Head of caudate nucleus (tissue), 42 donors: ENCODE measurements at places on chromosomes 11 and 22.
A peak's percentile ranks its signal among the peaks of the same experiment; 100 is the strongest.

DNA sequence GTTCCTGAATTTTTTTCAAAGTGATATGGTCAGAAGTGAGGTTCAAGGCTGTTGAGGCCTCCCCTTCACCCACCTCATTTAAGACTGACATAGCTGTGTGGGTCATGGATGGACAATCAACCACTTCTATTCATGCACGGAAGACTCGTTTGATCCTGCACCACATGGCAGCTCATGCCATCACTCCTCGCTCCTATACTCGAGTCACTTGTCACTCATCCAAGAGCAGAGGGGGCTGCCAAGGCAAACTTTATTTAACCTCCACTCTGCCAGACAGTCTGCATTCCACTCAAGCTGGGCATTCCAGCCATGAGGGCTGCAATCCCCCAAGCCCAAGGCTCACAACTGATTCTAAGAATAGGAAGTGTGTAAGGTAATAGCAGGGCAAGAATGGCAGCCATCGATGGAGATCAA lies 34.1 kb downstream of the SNX19 start:
- no peak for DNase-seq

- DNase-seq = peak; percentile 82
Measured at GRCh38 chr11:75668451-75669297, at the start of gene MAP6. MAP6 (minus strand) TSS chr11:75669038; CDS start chr11:75668369, 669 bp downstream.

DNA sequence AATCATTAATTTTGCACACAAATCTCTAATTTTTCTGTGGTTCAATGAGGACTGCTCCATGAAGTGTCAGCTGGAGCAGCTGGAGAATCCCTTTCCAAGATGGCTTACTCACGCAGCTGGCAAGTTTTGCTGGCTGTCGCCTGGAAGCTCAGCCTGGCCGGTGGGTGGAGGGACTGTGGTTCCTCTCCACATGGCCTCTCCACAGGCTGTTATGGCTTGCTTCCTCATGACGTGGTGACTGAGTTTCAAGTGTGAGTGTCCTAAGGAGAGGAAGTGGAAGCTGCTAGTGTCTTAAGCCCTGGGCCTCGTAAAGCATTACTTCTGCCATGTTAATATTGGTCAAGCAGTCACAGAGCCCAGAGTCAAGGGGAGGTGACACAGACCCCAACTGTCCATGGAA lies 14.0 kb upstream of the NRIP3 start:
- DNase-seq = peak; percentile 50

- DNase-seq = no peak
Measured at GRCh38 chr11:58142761-58143160, 17.4 kb upstream of the OR9I1 start.

DNA sequence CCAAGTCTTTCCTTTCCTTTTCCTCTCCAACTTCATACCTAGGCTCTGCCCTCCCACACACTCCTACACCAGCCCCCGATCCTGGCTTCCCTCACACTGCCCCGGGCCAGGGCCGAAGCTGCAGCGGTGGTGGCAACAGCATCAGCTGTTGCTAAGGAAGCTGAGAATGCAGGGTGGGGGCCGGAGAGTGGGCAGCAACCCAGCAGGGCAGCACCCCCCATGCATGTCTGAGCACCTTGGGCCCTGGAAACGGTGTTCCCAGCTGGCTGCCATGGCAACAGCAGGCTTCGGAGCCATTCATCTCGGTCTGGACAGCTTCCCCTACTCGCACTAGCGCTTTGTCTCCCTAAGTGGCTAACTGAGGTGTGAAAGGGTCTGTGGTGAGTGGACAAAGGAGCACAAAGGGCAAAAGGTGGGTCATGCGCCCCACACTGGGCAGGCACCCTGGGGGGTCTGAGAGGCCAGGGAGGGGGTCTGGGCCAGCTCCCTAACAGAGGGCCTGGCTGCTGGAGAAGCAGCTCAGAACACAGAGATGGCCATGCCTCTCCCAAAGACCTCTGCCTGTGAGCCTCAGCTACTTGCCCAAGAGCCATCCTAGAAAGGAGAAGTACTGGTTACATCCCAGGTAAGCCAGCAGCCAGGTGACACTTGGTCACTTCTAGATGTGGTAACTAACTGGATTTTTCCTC lies 42.1 kb upstream of the JAM3 start:
- no peak for DNase-seq

DNA sequence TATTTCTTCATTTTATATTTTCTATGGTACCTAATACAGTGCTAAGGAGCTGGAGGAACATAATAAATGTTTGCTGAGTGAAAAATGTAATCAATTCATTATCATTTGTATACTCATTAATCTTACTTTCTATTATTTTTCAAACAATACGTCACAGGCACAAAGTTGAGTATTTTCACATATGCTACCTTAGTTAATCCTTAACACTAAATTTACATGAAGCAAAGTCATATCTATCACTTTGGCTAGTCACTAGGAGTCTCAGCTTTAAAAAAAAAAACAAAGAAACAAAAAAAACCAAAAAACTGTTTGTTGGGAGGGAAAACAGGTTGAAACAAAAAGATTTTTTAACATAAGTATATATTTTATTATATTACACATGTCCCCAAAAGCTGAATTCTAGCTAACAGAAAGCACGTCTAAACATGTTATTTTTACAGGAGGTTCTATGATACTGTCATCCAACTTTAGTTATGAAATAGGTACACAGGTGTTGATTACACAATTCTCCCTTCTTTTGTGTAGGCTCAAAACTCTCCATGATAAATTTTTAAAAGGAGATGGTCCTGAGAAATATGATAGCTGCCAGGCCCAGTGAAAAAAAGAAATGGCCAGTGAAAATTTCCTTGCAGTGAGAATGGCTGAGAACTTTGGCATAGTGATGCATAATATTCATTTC lies 14.3 kb downstream of the HPS5 start:
- no peak for DNase-seq

GRCh38 chr22:28710576-28711191 lies 30.9 kb downstream of the CHEK2 start:
- DNase-seq = no peak

DNA sequence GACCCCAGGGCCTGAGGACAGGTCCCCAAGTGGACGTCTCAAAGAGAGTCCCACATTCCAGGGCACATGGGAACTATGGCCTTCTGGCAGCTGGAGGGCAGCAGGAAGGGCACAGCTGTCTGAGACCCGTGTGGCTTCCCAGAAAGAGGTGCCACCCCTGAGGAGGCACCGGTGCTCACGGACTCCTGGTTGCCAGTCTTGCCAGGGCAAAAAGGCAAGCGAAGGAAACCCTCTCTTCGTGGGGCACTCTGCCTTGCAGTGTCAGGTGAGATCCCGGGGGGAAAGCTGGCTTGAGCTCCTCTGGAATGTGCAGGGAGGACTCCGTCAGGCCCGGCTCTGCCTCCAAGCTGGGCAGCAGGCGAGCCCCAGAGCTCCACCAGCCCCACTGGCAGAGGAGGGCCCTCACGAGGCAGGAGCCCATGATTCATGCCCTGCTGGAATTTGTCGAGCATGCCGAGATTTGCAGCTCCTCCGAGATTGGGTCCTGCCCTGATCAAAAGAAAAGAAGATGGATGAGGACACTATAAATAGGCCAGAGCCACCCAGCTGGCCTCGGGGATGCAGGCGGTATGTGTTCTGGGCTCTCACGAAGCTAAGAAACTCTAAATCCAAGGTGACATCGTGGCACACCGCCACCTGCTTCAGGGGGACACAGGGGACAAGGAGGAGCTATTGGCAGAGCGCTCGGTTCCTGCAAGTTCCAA lies 9.9 kb upstream of the CELSR1 start:
- DNase-seq = no peak

GRCh38 chr11:1830322-1831223 lies 4.2 kb upstream of the SYT8 start:
- DNase-seq = no peak

DNA sequence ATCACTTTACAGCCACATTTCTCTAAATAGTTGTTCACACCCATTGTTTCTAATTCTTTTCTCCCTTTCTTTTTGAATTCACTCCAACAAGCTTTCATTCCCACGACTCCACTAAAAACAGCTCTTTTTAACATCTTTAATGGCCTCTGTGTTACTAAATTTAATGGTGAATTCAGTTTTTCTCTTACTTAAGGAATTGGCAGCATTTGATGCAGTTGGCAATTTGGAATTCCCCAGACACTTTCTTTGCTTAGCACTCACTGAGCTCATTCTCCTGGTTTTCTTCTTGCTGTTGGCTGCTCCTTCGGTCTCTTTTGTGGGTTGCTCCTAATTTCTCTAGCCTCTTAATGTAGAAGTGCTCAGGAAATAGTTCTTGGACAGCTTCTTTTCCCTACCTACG lies 40.5 kb upstream of the OR9Q1 start:
- DNase-seq = no peak

- no peak for DNase-seq
Measured at GRCh38 chr22:48182031-48182430, 1419.6 kb downstream of the TBC1D22A start.

GRCh38 chr11:11866203-11866602 lies 24.4 kb downstream of the USP47 start:
- DNase-seq = no peak

DNA sequence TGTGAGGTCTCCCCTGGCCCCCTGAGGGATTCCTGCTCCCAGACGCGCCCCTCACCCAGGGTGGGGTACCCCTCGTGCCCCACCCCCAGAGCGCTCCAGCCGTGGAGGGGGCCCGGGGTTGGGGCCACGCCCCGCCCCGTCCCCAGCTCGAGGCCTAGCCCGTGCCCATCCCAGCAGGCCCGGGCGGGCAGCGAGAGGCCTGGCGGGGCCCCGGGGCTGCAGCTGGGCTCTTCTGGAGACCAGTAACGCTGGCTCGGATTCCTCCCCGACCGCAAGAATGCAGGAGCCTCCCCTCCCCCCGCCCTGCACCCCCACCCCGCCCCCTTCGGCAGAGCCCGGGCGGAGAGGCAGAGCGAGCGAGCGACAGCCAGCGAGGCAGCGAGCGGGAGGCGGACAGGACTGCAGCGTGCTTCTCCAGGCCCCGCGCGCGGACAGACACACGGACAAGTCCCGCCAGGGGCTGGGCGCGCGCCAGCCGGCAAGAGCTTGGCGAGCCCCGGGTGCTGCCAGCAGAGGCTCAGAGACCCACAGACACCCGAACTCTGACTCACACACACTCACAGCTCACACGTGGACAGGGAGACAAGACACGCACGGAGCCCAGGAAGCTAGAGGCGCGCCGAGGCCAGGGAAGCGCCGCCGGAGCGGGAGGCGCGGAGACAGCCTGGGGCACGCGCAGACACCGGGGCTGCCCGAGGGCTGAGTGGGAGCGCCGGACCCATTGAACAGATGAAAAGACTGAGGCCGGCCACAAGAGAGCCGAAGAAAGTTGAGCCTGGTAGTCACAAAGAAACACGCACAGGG lies 15.2 kb downstream of the BCL9L start:
- DNase-seq = peak; percentile 72

- no peak for DNase-seq
Measured at GRCh38 chr22:23713696-23714595, 23.1 kb downstream of the RGL4 start.

DNA sequence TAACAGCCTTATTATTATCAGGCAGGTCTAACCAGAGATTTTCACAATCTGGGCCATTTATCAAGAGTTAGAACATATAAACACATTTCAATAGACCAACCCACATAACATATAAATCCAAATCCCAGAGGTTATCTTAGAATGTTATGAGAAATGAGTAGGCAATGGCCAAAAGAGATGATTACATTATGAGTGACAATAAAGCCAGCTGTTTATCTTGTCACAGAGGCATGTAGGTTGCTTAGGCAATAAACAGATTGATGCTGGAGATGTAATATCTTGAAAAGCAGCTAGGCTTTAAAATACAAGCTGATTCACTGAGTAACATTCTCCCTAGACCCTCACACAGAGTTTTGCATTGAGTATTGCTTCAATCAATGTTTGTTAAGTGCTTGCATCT lies 148.5 kb upstream of the SESN3 start:
- no peak for DNase-seq

GRCh38 chr22:29146091-29146560 lies 59.6 kb upstream of the EMID1 start:
- no peak for DNase-seq

- DNase-seq = no peak
Measured at GRCh38 chr11:11230802-11231562, 122.1 kb downstream of the CSNK2A3 start.

GRCh38 chr11:18706330-18707243 lies 8.0 kb downstream of the TMEM86A start:
- DNase-seq = no peak

DNA sequence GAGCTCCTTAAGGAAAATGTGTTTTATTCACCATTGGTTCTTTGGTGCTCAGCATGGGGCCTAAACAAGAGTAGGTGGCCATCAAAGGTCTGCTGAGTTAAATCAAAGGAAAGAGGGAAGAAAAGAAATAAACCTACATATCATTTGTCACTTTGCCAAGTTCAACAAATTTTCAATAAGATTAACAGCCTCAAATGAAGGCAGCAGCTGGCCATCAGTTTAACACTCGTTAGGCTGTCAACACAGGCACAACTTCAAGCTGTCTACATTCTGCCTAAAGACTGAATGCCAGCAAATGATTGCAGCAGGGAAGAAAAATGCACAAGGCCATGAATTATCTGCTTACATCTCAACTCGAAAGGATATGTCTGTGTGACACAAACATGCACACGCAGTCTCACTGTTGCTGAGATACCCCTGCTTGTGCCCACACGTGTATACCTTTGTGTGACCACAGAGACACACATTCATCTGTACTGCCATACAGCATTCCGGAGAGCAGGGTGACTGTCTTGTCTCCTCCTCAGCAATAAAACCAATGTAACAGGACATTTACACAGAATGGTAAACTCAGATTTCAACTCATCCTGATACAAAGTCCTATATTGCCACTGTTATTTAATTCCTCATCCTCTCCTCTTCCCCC lies 40.1 kb downstream of the TRIM66 start:
- DNase-seq = no peak

DNA sequence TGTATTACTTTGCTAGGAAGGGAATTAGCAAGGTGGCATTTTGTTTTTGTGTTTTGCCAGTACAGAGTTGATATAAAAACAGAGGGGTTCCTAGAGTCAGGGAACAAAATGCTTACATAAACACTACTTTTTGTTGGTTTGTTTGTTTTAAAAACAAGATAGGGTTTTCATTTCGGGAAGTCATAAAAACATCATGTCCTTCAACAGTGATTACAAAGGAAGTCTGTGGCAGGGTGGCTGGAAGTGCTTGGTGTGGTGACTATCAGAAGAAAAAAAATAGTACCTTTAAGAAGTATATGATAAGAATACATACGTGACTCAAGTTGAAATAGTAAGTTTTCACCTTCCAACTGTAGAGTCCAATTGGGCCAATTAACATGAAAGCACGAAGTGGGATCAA lies 1.2 kb upstream of the IL18 start:
- no peak for DNase-seq

- no peak for DNase-seq
Measured at GRCh38 chr11:14529951-14530350, 9.8 kb upstream of the PSMA1 start.
